A549 treated with DMSO at 1 μM for 4 hours (cell line): ENCODE measurements at places on chromosomes 3 and 15. TPM values are rescaled to one million over a fixed set of nuclear protein-coding genes. Genes with fewer than 3 reads are reported as not detected.

The CHRM5 gene
- total RNA-seq = 0.05 TPM in 1 of 5 replicates, not detected in the others

The DCUN1D1 gene
- total RNA-seq = 17.4 to 29.0 TPM (median 20.1 TPM) in 5 replicates

The CCR4 gene
- total RNA-seq = 0.05 to 0.06 TPM (median 0.05 TPM) in 4 of 5 replicates, not detected in the other

The ARF4 gene
- total RNA-seq = 174 to 198 TPM (median 181 TPM) in 5 replicates

The NTRK3 gene
- 19.2 to 25.6 TPM (median 21.1 TPM) in 5 replicates for total RNA-seq
